Activated T-helper 1 cell treated with anti-CD3 and anti-CD28 coated beads, Interleukin-2, amount 50 U/mL, for 16 hours (primary cell): ENCODE measurements at places on chromosomes 4 and X.

DNA sequence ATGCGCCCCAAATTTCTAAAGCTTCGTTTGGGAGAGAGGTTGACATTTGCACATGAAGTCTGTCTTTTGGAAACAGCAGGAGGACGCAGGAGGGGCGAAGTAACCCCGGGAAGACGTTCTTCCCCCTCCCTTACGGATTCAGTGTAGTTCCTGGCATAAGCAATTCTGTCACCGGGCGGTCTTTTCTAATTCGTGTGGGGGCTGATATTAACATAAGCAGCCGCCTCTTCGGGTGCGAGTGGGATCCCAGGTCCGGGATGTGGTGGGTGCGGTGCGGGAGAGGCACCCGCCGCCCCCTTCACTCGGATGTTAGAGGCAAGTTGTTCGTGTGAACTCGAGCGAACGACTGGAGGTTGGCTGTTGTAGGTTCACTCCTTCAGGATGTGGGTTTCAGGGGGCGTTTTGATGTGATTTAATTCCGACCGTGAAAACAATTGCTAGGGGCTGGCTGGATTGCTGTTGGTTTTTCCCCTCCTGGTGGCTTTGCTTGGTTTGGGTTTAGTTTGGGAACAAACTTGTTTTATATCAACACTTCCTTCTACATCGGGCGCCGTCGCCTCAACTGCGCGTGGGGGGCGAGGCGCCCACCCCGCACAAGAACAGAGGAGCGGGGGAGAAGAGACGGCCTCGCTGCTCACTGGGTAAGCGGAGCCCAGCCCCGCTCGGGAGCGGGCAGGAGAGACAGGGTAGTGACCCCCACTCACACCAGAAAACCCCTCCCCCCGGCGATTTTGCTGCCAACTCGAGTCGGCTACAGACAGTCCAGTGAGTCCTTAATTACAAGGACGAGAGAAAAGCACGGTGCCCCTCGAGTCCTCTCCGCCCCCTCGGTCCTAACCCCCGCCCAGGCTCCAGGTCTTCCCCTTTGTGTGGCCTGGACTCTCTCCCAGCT is 2.9 kb upstream of the LEF1 start:
- peak; percentile 30 for DNase-seq

- no peak for DNase-seq
Measured at GRCh38 chrX:106263817-106264216, 95.7 kb downstream of the PWWP3B start.

GRCh38 chr4:125837493-125838201 is 522.9 kb downstream of the FAT4 start:
- DNase-seq, result no peak

- DNase-seq, result no peak
Measured at GRCh38 chrX:134025986-134026545, 40.7 kb upstream of the GPC3 start.

DNA sequence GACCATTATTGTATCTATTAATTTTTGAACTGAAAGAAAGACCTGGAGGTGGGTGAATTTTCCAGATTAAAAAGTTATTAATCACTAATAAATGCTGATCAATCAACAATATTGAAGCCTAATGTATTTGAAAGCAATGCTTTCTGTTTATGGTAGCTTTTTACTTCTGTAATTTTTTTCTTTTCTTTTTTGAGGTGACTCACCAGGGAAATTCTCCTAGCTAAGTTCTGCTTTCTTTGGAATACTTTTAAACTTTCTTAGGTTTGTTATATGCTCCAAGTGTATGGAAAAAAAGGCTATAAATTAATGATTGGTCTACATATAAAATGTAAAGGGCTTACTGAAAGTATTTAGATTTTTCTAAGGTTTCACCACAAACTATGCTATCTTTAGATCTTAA is 94.2 kb downstream of the MBNL3 start:
- DNase-seq, result no peak

DNA sequence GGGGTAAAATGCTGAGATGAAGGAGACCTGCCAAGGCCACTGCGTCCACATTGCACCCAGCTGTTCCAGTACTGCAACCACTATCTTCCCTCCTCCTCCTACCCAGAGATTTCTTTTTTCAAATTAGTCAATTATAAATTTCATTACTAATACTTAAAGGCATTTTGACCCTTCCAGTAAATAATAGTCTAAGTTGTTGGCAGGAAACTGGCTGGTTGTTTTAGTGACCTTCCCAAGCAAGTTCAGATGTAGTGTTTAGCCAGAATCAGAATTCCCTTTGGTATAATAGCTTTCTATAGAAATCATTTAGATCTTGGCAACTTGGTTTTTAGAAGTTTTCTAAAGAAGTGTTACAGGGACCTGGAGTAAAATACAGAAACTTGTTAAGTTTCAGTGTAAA is 66.0 kb downstream of the AASDH start:
- no peak for DNase-seq

DNA sequence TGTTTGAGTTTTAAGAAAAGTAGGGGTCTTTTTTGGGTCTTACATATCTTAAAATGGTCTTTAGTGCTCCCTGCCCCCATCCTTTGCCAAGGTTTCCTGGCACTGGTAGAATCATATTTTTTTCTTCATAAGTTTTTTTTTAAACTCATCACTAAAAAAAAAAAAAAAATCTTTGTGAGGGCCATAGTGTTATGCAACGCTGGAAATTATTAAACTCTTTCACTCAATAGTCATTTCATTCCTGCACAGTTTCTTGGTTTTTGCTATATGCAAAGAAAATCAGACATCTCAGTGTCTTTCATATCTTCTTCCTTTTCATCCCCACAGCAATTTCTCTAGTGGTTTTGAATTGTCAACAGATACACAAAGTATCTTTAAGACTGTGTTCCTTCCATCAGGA is 95.6 kb downstream of the TMA16 start:
- DNase-seq, result no peak

DNA sequence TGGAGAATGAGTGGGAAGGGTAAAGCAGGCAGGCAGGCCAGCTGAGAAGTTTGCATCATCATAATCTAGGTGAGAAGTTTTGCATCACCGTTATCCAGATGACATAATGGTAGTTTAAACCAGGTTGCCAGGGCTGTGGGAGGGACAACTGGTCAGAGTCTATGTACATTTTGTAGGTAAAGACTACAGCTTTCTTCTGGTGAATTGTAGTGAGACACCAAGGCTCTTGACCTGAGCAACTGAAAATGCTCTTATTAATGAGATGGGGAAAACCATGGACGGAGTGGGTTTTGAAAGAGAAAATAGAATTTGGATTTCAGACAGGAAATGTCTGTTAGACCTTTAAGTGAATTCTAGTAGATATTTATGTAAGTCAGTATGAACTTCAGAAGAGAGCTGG is 76.0 kb upstream of the VEGFC start:
- DNase-seq, result no peak

GRCh38 chrX:68421636-68422035 is 11.7 kb downstream of the OPHN1 start:
- no peak for DNase-seq

DNA sequence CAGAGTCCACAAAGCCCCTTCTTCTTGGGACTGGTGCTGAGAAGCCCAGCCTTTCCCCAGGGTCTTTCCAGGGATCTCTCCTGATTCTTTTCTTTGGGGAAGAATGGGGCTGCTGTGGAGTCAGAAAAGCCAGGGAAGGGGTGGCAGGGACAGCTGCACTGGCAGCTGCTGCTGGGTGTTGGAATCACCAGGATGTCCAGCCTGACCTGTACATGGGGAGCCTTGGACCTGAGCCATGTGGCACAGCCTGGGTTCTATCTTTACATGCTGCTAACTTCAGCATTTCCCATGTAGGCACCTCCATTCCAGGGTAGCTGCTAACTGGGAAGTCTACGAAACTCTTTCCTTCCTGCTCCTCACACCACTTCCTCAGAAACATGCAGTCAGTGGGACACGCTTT is 36.0 kb downstream of the MED28 start:
- no peak for DNase-seq

GRCh38 chr4:4810778-4811177 is 48.7 kb upstream of the MSX1 start:
- DNase-seq, result no peak

- no peak for DNase-seq
Measured at GRCh38 chrX:104284507-104284906, 29.8 kb upstream of the ESX1 start.

GRCh38 chrX:71095033-71095432 is 618 bp upstream of the FOXO4 start:
- DNase-seq, result no peak

DNA sequence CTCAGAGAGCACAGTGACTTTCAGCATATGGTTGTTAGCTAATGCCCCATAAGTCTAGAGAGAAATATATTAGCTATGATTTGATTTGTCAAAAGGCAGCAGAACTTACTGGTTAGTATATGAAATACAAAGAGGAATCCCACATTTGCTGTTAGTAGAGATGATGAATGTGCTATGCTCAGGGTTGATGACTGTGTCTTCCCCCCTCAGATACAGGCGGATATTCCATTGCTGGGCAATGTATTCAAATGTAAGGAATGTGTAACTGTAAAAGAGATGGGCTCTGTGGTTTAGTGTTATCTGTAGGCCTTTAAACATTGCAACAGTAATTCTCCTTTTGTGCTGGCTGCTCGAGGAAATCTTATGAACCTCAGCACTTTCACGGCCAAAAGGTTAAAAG is 528.9 kb upstream of the ARX start:
- DNase-seq, result no peak

- DNase-seq, result no peak
Measured at GRCh38 chr4:107757283-107757682, 37.2 kb upstream of the PAPSS1 start.

- DNase-seq, result no peak
Measured at GRCh38 chr4:129264008-129264657, 168.2 kb downstream of the C4orf33 start.

DNA sequence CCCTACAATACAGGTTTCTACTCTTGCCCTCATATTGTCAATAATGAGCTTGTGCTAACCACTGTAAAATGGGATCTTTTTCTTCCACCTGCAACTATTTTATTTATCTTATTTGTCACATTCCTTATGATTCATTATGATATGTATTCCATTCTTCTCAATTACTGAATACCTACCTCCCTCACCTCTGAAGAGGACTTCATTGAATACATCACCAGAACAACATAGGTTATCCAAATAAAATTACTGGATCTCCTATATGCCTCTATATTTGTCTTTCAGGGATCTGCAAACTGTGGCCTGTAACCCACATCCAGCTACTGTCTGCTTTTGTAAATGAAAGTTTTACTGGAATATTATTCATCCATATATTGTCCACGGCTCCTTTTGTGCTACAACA is 41.3 kb downstream of the STPG2 start:
- no peak for DNase-seq

DNA sequence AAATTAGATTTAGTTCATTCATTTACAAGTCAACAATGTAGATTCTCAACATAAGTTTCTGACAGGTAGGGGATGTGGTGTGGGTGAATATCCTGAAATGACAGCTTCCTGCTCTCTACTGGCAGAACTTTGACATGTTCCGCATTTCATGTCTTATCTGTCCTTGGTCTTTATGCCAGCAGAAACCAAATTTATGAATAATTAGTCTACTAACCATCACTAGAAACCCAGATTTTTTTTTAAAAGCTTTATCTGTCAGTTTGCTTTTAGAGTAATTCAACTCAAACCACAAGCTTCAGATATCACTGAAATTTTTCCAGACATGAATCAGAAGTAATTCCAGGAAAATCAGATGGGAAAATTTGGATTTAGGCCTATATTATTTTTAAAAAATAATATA is 17.9 kb downstream of the COQ2 start:
- DNase-seq, result no peak

- DNase-seq, result no peak
Measured at GRCh38 chr4:159055833-159056232, 47.0 kb upstream of the RAPGEF2 start.

GRCh38 chr4:79987401-79987800 is 85.6 kb downstream of the ANTXR2 start:
- no peak for DNase-seq

DNA sequence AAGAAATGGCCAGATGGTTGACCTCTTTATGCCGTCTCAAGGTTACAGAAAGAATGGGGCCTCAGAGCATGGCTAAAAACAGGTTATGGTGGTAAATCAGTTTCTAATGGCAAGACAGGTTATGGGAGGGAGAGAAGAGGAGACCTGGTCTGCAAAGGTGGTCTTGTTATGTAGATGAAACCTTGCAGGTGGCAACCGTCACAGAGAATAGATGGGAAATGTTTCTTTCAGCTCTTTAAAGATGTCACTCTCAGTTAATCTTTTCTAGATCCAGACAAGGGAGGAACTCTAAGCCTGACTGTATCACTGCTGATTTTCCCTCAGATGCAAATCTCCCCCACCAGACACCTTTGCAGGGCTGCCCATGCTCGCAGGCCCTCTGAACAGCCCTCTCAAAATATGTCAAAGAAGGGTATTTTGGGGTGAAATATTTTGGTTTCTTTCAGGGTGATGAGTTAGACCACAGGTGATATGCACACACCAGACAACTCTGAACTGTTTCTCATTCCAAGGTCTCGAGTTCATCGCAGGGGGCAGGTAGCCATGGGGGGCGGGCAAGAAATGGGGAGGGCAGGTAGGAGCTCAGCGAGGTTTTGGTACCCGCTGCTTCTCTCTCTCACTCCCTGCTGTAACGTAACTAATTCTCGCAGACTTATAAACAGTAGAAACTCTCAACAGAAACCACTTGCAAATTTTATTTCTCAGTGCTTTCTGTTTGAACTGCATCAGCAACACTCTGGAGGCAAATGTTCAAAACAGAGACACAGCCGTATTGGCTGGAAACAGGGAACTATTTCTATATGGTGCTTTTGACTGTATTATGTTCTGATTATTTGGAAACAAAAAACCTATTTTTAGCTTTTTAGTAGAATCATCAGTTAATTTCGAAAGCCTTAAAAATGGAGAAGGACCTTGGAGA is 32.4 kb downstream of the CASP3 start:
- DNase-seq, result no peak

DNA sequence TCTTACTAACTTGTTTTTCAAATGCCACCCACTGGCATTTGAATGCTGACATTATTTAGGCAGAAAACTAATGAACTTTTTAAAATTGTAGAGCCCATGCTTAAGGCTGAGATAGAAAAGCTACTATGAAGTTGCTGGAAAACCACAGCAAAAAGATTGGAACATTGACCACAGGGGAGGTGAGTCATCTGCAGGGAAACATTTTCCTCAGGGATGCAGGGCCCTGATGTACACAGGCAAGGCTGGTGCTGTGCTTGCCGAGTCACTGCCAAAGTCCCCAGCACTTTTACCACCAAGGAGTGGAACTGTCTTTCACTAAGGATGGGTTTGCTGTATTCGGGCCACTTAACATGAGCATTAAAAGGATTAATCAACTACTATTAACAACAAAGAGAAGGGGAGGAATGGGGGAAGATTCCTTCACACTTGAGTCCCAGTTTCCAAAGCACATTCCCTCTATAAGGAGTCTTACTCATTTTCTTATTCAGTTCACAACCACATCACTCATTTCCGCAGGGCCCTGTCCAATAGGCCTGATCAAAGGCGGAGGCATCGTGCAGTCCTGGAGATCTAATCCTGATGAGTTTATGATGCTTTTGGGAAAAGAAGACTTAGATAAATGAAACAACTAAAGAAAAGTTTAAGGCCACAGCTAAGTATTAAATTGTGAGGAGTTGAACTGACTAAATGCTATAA is 202.9 kb upstream of the NPY2R start:
- DNase-seq, result no peak

GRCh38 chrX:750812-751211 is 120.2 kb downstream of the SHOX start:
- DNase-seq, result no peak

GRCh38 chr4:20042769-20043168 is 208.9 kb upstream of the SLIT2 start:
- DNase-seq, result no peak

GRCh38 chrX:861340-861890 is 230.8 kb downstream of the SHOX start:
- DNase-seq, result no peak
